ENCODE measurements at places on chromosomes 1 and 21.

GRCh38 chr1:245615001-245615400 is 460.2 kb downstream of the KIF26B start:
- DNase-seq = no peak

- DNase-seq = peak; percentile 39
Observed at GRCh38 chr1:17441265-17441992, 2.0 kb upstream of the RCC2 start.

GRCh38 chr1:176694713-176695112 is 231.7 kb downstream of the PAPPA2 start:
- DNase-seq = no peak

- DNase-seq = peak; percentile 58
Observed at GRCh38 chr1:95384567-95384966, 150.6 kb downstream of the RWDD3 start.

- no peak for DNase-seq
Observed at GRCh38 chr1:205812271-205812877, 624 bp downstream of the SLC41A1 start.

DNA sequence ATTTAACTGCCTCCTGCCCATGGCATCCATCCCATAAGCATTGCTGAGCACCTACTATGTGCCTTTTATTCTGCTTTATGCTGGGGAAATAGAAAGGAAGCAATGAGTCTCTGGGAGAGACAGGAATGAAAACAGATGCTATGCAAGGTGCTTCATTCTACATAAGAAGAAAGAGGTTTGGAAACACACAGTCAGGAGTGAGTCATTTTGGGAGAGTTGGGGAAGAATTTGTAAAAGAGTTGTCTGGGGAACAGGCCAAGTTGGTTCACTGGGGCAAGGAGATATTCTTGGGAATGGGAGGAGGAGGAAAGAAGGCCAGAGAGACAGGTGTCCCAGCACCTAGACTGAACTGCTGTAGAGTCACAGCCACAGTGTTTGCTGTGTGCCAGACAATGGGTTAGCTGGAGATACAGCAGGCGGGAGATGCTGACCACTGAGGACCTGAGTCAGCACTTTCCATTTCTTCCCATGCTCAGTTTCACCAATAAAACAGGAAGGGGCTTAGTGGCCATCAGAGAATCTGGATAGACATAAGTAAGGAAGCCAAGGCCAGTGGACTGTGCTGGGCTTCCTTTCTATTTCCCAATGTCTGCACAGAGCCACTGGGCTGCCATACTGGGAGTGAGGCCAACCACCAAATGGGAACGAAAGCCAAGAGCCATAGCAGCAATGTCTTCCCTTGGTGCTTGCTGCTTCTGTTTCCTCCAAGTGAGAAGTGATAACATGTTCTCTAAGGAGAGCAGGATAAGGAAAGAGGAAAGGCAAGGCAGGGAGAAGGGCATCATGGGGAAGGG is 187.7 kb upstream of the USP24 start:
- DNase-seq = no peak

All from activated naive CD4-positive, alpha-beta T cell treated with anti-CD3 and anti-CD28 coated beads, Interleukin-2, amount 10 ng/mL, durations not matched to agents 7 days and 5 days (primary cell).